Aorta (tissue), 5 donors: ENCODE measurements at places on chromosomes 6 and 20. TPM values are rescaled to one million over a fixed set of nuclear protein-coding genes. Genes with fewer than 3 reads are reported as not detected.

XKR7 gene
- not detected for total RNA-seq

PLG gene
- total RNA-seq = not detected

SALL4 gene
- total RNA-seq = 0.12 TPM

ZNF76 gene
- total RNA-seq = 46.4 TPM

CD164 gene
- 226 TPM for total RNA-seq

BPIFA1 gene
- not detected for total RNA-seq

LPIN3 gene
- 21.4 TPM for total RNA-seq

GMPR gene
- 23.8 TPM for total RNA-seq

SLCO4A1 gene
- 13.9 TPM for total RNA-seq

CEBPB gene
- total RNA-seq = 57.8 TPM

OR2B6 gene
- not detected for total RNA-seq

IMPG1 gene
- not detected for total RNA-seq

RNASET2 gene
- total RNA-seq = 23.3 TPM

SYNDIG1 gene
- total RNA-seq = 6.2 TPM

CD93 gene
- total RNA-seq = 123 TPM

PI3 gene
- not detected for total RNA-seq

PRDM13 gene
- not detected for total RNA-seq
